ENCODE measurements at places on chromosomes 12 and 14.

GRCh38 chr14:90674716-90675115 is 141.5 kb downstream of the TTC7B start:
- no peak for DNase-seq

GRCh38 chr12:21599143-21599999 is 5.3 kb downstream of the GYS2 start:
- no peak for DNase-seq

DNA sequence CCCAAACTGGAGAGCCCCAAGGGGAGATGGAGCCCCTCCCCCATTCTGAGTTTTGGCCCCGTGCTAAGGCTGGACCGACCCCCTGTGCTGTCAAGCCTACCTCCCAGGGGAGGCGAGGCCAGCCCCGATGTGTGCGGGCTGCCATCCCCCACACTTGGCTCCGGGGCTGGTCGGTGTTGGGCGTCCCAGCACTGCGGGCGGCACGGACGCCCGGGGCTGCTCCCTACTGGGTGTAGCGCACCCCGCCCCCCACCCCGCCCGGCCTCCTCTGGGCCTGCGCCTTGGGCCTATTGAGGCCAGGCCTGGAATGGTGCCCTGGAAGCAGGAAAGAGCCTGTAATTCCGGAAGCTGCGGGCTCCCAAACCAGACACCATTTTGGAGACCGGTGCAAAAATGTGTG is 2.6 kb downstream of the DCAF4 start:
- no peak for DNase-seq

- DNase-seq = no peak
Observed at GRCh38 chr14:49280566-49280965, 305.6 kb downstream of the RPS29 start.

DNA sequence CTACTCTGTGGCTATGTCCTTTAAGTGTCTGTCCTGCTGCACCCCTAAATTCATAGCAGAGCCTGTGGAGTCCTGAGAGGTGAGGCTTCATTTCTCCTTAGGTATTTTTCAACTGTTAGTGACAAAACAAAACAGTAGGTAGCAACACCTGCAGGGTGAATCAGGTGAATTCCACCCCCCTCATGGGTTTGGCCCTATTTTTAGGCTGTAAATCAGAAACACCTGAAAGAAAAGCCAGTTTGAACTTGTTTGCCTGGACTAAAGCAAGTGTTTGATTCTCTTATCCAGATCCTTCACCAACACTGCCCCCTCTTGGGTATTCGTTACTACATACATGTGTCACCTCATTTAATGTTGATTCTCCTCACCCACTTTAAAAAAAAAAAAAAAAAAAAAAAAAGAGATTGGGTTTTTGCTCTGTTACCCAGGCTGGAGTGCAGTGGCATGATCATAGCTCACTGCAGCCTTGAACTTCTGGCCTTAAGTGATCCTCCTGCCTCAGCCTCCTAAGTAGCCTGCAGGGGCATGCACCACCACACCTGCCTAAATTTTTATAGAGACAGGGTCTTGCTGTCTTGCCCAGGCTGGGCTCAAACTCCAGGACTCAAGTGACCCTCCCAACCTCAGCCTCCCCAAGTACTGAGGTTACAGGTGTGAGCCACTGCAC is 10.3 kb downstream of the TBPL2 start:
- DNase-seq = peak; percentile 59

DNA sequence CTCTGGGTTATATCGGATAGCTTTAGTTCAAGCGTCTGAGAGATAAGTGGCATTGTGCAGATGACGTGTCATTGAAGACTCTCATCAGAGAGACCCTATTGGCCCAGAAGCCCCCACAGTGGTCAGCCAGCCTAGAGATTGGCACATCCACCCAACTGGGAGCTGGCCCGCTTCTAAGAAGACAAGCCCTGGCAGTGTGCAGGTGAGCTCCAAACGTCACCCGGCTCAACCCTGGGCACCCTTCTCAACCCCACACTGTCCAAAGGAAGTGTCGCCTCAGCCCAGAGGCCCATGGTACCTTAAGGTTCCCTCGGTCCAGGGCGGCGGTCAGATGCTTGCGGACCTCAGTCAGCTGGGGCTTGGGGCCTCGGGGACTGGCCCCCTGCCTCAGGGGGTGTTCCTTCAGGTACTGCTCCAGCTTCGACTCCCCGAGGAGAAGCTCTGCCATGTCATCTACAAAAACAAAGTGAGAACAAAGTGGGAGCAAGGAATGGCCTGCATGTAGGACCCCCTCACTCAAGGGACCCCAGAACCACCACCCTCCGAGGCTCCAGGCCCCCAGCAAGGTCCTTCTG is 30.3 kb downstream of the TTC7B start:
- no peak for DNase-seq

DNA sequence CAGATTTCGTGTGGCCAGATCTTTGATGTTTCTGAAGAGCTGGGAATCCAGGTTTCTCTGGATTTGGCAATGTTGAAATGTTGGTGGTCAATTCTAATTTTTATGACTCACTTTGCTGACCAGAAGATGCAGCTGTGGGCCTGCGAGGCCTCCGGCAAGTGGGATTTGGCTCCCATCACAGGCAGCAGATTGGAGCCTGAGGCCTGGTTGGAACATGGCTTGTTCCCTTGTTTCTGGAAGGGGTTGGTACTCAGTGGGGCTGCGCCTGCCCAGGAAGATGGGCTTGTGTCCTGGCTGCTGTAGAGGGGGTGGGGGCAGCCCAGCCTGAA is 23.1 kb downstream of the FBRSL1 start:
- no peak for DNase-seq

DNA sequence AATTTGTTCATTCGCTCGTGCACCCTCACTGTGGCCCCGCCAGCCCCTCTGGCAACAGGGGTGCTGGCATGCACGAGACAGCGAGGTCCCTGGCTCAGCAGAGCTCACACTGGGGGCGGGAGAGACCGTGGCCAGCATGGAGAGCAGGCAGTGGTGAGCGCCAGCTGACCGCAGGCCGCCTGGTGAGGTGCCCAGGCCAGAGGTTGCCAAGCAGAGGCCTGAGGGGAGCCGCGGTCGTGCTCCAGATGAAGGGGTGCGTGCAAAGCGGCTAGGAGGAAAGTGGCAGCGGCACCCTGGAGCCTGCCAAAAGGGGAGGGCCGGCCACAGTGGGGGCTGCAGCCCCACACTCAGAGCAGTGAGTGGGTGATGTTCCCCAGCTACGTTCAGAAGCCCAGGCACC is 56.1 kb downstream of the CDC42BPB start:
- DNase-seq = no peak

GRCh38 chr12:123877968-123878367 is 94.7 kb downstream of the CCDC92 start:
- no peak for DNase-seq

GRCh38 chr14:74934041-74934440 is 11.0 kb upstream of the RPS6KL1 start:
- DNase-seq = no peak

GRCh38 chr14:99983251-99984015 is 81.8 kb upstream of the EVL start:
- DNase-seq = no peak

- DNase-seq = no peak
Observed at GRCh38 chr14:72942934-72943333, 16.7 kb downstream of the DCAF4 start.

Data from SK-N-SH (cell line).